ENCODE measurements at places on chromosomes 3 and 15.

- no peak for DNase-seq
Measured at GRCh38 chr3:72345237-72345878, 502.9 kb downstream of the SHQ1 start.

DNA sequence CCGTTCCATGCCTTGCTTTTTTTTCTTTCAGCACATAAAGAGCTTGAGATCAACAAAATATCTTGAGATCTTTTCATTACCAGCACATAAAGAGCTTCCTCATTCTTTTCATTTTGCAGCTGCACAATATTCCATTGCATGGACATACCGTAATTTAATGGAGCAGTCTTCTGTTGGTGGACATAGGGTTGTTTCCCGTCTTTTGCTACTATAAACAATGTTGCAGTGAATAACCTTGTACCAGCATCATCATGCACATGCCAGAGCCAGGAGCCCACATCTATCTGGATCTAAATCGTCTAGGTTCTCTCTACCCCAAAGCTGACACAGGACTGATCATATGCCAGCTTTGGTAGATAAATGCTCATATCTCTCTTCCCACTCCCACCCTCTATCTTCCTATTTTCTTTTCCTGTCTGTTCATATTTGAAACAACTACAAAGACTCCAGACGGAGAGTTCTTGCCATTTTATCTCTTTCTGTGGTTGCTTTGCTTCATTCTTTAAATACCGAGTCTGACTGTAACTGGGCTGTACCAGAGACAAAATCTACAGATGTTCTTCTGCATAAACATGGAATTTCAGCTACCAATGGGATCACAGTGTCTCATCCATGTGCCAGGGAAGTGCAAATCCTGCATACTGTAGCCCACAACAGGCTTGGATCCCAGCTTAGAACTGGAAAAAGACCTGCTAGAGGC, 47.1 kb upstream of the AKAP13 start:
- peak; percentile 31 for DNase-seq

GRCh38 chr15:96326328-96327154, 4.0 kb upstream of the NR2F2 start:
- DNase-seq = no peak

DNA sequence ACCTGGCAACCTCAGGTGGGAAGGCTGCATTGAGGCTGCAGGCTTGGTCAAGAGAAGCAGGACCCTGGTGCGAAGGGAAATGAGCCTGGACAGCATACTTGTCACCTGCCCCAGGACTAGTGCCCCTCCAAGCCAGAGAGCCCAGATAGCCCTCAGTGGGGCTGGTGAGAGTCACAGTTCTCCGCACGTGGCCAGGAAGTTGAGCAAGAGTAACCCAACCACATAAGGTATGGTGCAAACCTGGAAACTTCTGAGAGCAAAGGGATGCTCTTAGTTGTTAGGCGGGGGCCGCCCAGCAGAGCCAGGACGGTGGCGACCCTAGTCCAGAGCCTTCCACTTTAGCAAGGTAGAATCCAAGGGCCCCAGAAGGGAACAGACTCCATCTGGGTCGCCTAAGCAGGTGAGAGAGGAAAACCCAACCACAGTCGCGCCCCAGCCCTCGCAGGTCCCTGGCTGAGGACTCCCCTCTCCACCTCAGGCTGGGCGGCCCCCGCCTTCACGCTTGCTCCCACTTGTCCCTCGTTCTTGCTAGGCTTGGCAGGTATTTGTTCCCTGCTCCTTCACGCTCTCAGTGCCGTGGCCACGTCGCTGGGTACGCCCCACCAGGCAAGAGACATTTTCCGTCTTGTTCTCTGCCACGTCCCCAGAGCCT, 1.1 kb upstream of the VPS18 start:
- no peak for DNase-seq

- DNase-seq = no peak
Measured at GRCh38 chr3:99357131-99357530, 281.3 kb upstream of the COL8A1 start.

DNA sequence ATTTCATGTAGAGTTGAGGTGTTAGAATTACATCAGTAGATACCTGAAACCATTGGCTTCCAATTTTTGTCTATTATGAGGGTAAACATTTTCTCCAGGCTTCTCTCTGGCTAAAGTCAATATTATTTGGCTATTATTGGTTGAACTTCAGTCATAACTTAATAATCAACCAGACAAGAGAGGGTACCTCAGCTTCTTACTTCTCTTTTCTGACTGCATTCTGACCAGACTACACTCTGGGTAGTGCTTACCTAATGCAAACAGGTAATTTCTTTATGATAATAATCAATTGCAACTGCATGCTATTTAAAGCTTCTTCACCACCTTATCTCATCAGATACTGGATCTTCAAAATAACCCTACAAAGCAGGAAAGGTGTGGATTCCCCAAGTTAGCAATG, 85.1 kb downstream of the ANP32A start:
- DNase-seq = no peak

DNA sequence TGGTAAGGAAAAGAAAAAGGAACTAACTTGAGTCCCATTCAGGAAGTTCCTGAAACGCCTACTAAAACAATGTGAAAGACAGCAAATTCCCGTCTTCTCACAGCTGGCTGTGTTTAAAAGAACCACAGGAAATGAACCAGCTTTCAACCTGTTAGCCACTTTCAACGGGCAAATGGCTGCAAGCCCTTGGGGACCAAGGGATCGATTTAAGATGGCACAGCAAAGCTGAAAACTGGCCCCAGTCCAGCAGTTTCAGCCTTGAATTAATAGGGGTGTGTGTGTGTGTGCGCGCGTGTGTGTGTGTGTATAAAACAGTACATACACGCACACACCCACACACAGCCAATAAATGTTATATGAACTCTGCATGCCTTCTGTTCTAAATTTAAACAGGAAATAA, 168.7 kb upstream of the TMCO5A start:
- no peak for DNase-seq

DNA sequence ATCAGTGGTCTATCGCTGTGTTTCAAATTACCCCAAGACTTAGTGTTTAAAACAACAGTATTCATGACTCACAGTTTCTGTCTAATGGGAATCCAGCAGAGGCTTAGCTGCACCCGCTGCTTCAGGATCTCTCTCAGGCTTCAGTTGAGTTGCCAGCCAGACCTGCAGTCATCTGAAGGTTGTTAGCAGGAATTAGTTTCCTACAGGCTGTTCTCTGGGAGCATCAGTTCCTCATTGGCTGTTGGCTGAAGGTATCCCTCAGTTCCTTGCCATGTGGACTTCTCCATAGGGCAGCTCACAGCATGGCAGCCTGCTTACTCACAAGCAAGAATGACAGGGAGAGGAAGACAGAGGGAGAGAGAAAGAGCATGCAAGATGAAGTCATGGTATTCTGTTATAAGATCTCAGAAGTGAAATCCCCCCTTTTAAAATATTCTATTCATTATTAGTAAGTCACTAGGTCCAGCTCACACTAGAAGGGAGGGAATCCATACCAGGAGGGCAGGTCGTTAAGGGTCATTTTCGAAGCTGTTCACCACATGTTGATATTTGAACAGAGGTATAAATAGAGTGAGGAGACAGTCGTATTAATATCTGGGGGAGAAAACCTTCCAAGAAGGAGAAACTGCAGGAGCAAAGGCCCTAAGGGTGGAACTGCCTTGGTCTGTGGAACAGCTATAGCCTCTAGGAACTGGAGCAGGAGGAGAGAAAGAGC, 473.9 kb upstream of the PPP2R3A start:
- no peak for DNase-seq

DNA sequence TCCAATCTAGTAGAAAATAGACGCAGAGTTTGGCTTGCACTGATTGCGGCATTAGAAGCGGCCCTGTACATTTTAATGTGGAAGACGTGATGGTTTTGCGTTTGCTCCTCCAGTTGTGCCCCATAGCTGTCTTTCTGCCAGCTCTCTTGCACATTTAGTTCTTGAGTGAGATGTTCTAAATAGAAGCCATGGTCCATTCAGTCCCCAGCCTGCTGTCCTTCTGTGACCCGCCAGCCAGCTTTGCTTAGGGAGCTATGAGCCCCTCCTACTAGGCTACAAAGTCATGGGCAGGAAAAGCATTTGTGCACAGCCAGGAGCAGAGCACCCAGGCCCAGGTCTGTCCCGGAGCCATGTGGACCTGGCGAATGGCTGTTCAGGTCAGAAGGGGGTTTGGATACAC, 50.3 kb downstream of the APBA2 start:
- DNase-seq = no peak

DNA sequence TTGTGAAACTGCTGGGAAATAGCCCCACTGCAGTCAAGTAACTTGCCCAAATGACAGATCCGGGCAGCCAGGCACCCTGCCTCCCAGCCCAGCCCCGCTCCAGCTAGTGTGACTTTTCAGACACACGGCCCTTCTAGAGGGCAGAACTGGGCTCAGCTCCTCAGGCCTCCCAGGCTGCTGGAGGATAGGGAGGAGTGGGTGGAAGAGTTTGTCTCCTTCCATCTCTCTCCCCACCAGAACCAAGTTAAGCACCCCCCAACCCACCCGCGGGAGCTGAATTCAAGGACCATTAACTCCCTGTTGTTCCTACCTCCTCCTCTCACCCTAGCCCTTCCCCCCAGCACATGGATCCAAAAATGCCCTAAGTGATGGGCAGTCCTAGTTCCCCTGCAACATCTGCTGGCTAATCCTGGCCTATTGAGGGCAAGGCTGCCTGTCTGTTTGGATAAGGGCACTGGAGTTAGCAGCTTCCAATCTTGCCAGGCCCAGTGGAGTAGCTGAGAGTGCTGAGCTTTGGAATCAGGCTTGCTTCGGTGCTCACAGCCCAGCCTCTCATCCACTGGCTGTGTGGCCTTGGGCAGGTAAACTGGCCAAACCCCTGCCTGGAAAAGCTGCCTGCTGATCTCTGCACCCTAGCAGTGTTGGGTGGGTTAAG, 3.1 kb downstream of the CCDC33 start:
- no peak for DNase-seq

GRCh38 chr3:12544652-12545472, 437 bp downstream of the MKRN2OS start:
- no peak for DNase-seq
